Effector CD8-positive, alpha-beta T cell (primary cell): ENCODE measurements at places on chromosomes 3 and 15.

DNA sequence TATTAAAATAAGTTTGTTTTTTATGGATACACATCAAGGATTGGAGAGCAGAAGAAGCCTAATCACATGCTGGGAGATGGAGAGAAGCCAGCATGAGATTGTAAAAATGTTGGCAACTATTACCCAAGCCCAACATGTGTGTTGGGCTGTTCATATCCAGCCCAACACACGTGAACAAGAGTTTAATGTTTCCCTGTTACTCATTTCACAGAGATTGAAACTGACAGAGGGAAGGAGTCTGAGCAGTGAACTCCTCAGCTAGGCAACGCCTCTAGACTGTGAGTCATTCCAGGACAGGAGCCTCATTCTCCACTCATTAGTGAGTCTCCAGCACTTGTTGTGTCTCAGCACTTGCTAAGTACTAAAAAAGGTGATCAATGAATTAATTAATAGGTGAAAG lies 43.2 kb upstream of the CMSS1 start:
- no peak for DNase-seq

- DNase-seq: no peak
Observed at GRCh38 chr3:12758025-12758781, 856 bp downstream of the TMEM40 start.

- DNase-seq: no peak
Observed at GRCh38 chr15:87949151-87949574, 307.4 kb downstream of the NTRK3 start.

- DNase-seq: no peak
Observed at GRCh38 chr3:152564459-152564858, 270.5 kb upstream of the P2RY1 start.

GRCh38 chr3:170477395-170477794 lies 58.7 kb downstream of the CLDN11 start:
- DNase-seq: no peak
